ENCODE measurements at places on chromosomes 4 and X. TPM values are rescaled to one million over a fixed set of nuclear protein-coding genes. Genes with fewer than 3 reads are reported as not detected.
A peak's percentile ranks its signal among the peaks of the same experiment; 100 is the strongest.

- no peak for DNase-seq
These were observed 24.1 kb upstream of the ALB start for GRCh38 chr4:73379946-73380345.

- no peak for DNase-seq
These were observed 130.2 kb downstream of the AFF1 start for GRCh38 chr4:87065021-87065420.

GRCh38 chr4:179307297-179308136, 1865.3 kb upstream of the AGA start:
- DNase-seq, result peak; percentile 18

DNA sequence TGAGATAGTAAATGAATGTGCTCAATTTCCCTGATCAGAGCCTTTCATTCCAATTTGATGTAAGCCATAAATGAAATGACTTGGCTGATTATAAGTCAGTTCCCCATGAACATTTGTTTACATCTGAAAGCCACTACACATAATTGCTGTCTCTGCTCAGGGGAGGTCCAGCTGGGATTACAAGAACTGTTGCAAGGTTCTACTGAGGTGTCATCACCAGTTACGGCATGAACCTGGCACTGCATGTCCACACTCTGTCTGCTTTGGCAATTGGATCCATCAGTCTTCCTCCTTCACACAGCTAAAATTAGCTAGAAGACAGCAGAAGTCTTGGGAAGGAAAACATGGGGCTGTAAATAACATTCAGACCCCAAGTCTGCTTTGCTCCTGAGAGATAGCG, 12.8 kb upstream of the MBNL3 start:
- no peak for DNase-seq

DNA sequence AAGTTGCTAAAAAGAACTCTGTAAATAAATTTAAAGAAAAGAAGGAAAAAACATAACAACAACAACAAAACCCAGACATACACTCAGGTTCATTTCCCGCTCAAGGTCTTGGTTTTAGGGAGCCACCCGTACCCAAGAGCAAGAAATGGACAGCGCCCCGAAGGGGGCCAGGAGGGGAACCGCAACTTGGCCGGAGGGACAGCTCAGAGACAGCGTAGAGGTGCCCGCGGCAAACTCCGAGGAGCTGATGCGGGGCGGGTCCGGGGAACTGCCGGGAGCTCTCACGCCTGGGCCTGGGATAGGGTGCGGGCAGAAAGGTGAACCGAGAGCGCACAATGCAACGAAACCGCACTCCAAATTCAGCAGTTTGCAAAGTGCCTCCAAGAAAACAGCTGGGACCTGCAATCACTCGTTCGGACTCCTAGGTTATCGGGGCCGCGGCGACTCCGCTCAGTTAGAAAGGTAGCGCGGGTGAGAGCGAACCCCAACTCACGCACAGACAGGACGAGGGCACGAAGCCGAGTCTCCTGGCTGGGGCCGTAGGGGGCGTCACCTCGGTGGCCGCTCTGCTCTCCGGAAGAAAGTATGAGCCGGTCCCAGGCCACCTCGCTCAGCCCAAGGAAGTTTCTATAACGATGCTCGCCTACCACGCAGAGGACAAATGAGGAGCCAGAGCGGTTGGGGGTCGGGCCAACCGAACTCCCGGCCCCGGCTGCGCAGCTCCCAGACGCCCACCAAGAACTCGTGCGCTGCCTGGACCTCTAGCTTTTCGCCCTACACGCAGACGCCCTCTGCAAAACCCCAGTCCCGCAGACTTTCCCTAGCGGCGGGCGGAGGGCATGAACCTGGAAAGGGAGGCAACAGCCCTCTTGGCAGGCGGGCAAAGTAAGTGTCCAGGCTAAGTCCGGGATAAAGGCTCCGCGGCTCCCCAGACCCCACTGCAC, 1.4 kb downstream of the NDNF start:
- DNase-seq, result peak; percentile 51

- no peak for DNase-seq
These were observed 77.5 kb downstream of the HCCS start for GRCh38 chrX:11188664-11189063.

DNA sequence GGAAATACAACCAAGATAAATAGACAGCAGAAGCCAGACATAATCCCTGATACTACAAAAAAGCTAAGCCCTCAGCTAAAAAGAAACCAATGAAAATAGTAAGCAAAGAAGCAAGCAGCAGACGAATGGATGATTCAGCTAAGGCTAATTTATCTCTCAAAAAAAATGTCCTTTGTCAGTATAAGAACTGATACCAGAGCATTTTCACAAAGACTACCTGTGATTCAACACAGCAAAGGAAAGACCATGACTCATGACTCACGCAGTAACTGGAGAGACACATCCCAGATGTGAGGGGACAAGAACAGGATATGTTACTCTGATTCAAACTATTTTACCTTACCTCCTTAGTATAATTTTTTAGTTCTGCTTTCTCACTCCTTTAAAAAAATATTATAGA, 22.7 kb upstream of the TMPRSS11F start:
- peak; percentile 55 for DNase-seq

GRCh38 chrX:119755981-119756533, 2.3 kb upstream of the SOWAHD start:
- no peak for DNase-seq

DNA sequence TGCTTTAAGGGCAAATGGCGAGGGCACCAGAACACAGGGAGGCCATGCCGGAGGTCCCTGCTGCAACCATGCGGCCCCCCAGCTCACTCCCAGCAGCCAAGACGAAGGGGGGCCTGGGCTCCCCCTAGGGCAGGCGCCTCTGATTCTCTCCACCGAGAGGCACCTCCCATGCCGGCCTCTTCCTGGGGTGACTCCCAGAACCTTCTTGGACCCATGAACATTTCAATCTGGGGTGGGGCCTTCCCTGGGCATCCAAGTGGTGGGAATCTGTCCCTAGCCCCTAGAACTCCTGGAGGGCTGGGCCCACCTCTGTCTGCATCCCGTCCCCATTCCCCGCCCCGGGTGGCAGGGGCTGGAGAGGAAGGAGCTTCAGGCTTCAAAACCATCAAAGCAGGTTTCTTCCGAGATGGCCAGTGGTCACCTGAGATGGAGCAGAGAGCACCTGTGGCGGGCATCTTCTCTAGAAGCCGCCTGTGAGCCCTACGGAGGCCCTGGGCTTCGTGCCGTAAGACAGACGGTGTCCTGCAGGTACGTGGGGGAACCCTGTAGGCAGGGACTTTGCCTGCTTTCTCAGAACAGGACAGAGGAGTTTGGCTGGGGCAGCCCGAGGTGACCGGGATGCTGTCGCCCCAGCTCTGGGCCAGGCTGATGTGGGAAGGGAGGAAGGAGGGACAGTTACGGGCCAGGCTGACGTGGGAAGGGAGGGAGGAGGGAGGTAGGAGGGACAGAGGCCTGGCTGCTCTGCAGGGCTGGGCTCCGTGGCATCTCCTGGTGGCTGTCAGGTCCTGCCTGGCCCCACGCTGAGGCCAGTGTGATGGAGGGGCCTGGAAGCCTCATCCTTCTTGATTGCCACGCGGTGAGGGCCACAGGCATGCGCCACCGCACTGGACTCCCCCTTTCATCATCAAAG, 6.8 kb upstream of the SLC25A6 start:
- DNase-seq, result no peak

GRCh38 chr4:158428242-158428641, 93.4 kb upstream of the RXFP1 start:
- no peak for DNase-seq

GRCh38 chr4:141026900-141027299, 106.4 kb downstream of the RNF150 start:
- DNase-seq, result no peak

- DNase-seq, result no peak
These were observed 10.2 kb upstream of the TMEM156 start for GRCh38 chr4:39042366-39042765.

DNA sequence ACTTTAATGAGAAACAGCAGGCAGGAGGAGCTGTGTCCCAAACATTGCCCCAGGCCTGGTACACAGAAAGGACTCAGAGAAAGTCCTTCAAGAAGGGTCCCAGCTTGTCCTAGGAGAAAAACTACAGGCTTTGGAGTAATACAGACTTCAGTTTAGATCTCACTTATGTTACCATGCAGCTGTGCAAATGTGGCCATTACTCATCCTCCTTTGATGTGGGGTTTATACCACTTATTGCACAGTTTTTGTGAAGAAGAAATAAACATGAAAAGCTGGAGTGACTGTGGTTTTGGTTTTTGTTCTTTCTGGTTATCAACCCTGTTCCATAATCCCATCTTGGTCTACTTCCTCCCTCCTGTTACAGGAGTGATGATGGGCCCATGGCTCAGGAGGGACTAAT, 8.1 kb upstream of the CYTL1 start:
- no peak for DNase-seq

DNA sequence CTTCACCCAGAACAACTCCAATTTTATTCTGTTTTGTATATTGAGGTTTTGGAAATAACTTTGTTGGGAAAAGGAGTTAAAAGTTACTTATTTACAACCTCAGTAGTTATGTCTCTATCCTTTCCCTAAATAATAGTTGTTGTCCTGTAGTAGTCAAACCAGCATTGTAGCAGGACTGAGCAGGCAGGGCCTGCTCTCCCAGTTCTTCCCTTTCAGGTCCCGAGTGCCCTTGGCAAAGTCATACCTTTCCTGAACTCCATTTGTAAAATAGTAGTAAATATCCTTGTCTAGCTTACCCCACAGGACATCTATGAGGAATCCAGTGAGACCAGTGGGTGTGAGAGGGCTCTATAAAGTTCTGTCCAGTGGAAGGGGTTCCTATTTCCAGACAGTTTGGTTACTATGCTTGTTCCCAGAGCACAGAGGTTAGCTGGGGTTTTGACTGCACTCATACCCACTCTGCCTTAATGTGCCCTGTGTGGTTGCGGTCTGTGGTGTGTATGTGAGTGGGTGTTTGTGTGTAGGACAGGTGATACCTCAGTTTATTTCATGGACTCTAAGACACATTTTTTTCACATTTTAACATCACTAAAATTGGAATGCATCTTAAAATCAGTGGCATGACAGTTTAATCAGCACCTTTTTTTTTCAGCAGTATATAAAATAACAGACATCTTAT, 136.3 kb downstream of the AMMECR1 start:
- no peak for DNase-seq

DNA sequence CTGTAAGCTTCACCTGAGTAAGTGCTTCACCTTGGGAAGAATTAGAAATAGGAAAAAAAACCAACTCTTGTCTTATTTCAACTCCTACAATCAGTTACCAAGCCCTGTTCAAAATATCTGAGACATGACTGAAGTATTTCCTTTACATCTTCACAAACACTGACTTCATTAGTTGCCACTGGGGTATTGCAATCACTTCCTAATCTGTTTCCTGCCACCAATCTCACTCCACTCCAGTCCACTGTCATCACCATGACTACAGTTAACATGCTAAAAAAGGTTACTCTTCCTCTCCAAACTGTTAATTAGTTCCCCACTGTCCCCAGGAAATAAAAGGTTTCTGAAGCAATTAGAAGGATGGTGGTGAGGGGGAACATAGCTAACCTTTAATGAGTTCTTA, 3.3 kb upstream of the SUPT20HL1 start:
- no peak for DNase-seq

DNA sequence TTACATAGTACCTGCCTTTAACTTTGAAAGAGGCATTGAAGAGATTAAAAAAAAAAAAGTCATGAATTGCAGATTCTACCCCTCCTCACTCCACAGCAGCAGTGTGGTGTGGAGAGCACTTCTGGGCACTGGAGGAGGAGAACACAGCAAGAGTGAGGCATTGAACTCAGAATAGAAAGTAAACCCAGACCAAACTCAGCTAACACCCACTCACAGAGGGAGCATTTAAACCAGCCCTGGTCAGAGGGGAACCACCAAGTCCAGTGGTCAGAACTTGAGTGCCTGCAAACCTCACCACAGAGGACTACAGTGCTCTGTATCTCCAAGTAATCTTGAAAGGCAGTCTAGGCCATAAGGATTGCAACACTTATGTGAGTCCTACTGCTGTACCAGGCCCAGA, 15.6 kb upstream of the UGT2A1 start:
- no peak for DNase-seq

- DNase-seq, result no peak
These were observed 37.3 kb downstream of the AGA start for GRCh38 chr4:177404986-177405385.

DNA sequence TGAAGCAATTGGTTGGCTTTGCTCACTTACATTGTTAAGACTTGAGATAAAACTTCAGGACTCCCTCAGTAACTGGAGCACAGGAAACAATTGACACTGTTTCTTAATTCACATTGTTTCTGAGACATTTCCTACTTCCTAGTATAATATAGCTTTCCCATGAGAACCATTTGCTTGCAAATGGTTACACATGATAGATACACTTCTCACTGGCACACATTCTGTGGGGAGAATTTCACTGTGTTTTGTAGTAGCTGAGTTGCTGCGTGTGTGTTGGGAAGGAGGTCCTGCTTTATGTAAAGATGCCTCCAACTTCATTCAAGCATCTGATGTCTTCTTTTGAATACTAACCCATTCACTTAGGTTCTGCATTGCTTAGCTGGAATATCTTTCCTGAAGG, 85.3 kb upstream of the SLC4A4 start:
- DNase-seq, result no peak

DNA sequence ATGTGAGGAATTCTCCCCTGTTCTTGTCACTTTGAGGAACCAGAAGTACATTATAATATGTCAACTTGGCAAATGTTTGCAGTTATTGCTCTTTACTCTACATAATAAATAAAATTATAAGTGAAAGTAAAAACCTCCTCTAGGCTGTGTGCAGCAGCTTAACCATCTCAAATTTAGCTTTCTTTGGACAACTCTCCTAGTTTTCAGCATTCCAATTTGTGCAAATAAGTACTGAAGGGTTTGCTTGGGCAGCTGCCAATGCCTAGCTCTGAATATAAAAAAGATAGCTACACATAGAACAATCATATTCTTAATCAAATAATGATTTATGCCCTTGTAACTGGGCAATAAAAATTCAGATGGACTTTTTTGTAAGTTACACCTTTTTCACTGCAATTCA, 82.5 kb downstream of the GASK1B start:
- no peak for DNase-seq

DNA sequence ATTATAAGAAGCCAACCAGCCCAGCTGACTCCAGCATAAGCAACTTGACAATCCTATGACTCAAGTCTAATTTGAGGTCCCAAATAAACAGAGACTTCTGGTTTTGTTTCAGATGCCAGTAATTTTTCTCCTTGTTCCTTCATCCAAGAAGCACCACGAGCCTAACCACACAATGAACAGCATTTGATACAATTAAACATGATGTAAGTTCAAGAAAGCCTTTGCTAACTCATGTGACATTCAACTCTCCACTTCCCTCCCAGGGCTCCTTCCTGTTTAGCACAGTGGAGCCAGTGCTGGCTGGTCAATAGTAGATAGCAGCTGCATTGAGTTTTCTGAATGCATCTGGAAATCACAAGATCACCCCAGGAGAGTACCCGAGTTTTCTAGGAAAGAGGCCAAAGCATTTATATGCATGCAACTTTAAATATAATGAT, 206.3 kb downstream of the ARHGAP24 start:
- DNase-seq, result no peak

The FAM47C gene
- total RNA-seq, result not detected

The FGF13 gene
- 0.29 TPM for total RNA-seq

The SRPX2 gene
- 11.2 TPM for total RNA-seq

The PABPC1L2B gene
- not detected for total RNA-seq

The FHIP1A gene
- total RNA-seq, result 8.7 TPM

The HPGD gene
- 10.5 TPM for total RNA-seq

The FGFBP1 gene
- 2.8 TPM for total RNA-seq

The SOWAHD gene
- total RNA-seq, result not detected

The AFF2 gene
- 2.0 TPM for total RNA-seq

The NSUN7 gene
- total RNA-seq, result not detected
